ENCODE measurements at places on chromosomes 16 and 17.

GRCh38 chr16:78437352-78437968 lies 338.0 kb downstream of the WWOX start:
- peak; percentile 53 for DNase-seq

GRCh38 chr16:82761236-82761635 lies 134.5 kb downstream of the CDH13 start:
- DNase-seq = no peak

DNA sequence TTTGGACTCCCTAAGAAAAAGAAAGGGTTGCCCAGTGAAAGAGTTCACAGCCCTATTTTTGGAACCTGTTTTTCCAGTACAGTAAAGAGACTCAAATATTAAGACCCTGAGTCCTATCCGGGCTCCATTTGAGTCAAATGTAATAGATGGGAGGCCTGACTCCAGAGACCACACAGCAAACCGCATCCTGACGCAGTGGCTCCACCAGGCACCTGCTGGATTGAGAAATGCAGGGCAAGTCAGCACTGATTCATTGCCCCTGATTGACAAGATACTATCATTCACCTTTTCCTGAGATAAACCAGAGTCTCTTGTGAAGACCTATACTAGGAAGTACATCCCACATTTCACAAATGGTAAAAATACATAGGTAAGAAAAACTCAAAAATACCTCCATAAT lies 715.7 kb upstream of the SOX9 start:
- DNase-seq = no peak

DNA sequence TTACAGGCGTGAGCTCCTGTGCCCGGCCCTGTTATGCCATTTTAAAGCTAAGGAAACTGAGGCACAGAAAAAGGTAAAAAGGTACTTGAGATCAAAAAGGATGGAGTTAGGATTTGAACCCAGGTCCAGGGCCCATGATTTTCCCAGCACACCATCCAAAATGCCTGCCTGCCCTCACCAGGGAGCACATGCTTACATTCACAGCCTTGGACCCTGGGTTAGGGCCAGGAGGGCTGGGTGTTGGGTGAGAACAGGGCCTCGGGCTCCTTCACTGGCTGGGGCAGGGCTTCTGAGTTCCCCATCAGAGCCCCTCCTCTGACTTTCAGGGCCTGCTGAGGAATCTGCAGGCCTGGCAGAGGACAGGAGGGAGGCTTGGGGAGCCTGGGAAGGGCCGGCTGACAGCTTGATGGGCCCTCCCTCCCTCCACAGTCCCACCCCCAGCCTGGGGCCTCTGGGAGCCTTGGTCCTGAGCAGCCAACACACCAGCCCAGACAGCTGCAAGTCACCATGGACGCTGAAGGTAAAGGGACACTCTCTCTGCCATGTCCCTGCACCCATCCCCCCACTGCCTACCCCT lies at the start of gene QPRT:
Gene QPRT, plus strand, starts transcription at position 490 of the 577 bp plus-strand sequence. Its CDS starts 18 bp downstream, at position 508.
- peak; percentile 35 for DNase-seq

DNA sequence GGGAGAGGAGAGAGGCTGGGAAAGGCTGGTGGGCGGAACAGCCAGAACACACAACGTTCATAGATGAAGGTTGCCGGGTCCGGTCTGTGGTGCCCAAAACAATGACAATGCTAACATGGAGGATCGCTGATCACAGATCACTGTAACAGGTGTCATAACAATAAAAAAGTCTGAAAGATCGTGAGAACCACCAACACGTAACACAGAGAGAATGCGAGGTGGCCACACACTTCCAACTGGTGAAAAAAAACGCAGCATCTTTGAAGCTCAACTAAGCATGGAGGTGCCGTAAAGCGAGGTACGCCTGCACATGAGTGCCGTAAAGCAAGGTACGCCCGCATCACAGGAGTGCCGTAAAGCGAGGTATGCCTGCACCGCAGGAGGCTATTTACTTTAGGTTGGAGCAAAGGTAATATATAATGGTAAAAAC lies 42.3 kb downstream of the ABR start:
- no peak for DNase-seq

GRCh38 chr17:67613961-67614360 lies 103.8 kb upstream of the NOL11 start:
- no peak for DNase-seq

GRCh38 chr16:85141491-85142128 lies 29.3 kb upstream of the CIBAR2 start:
- no peak for DNase-seq

DNA sequence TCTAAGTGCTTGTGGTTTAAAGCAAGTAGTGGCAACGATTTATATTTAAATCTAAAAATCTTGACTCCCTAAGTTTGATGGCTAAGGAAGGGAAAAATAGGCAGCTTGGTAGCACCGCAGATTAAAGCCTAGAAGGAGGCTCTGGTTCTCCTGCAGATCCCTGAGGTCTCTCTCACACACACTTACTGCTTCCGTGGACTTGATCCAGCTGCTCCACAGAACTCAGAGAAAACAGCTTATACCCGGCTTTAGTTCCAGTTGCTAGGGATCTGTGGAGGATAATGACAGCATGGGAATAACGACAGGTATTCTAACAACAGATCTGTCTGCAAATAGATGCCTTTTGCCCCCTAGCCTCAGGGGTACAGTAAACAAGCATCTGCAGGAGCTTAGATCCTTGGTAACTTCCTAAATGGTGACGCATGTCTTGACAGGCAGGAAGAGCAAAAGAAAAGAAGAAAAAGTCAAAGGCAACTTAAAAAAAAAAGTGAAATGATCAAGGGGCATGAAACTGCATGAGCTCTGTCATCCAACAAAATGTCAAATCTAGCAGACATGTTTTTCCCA lies 4.5 kb downstream of the WIPI1 start:
- no peak for DNase-seq

GRCh38 chr17:42846594-42847280 lies 2.4 kb downstream of the AOC2 start:
- no peak for DNase-seq

GRCh38 chr16:53166099-53166498 lies 111.3 kb downstream of the CHD9 start:
- DNase-seq = no peak

DNA sequence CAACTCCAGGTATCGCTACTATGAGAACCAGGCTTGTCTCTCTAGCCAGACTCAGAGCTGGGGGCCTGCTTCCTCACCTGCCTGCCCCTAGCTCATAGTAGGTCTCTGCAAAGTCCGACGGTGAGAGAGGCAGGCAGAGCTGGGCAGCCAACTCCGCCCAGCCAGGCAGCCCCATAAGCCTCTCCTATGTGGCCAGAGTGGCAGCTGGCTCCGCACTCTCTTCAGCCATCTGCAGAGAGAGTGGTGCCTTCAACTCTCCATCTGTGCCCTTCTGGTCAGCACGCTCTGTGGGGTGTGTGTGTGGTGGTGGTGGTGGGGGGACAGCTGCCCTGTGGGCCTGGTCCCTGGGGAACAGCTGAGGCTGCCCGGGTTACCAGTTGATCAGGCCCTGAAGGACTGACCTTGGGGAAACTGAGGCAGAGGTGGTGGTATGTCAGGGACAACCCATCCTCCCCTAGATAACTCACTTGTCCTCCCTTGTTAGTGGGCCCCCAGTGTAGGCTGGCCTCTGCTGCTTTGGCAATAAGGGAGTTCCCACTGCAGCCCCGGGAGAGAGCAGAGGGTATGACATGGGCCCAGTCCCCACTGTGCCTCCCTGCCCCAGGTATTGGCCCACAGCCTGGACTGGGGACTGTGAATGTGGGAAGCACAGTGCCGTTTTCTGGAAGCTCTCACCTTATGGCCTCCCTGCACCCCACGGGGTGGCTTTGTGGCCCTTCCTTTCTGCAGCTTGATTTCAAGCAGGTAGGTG lies 1.8 kb upstream of the ADGRG1 start:
- DNase-seq = no peak

DNA sequence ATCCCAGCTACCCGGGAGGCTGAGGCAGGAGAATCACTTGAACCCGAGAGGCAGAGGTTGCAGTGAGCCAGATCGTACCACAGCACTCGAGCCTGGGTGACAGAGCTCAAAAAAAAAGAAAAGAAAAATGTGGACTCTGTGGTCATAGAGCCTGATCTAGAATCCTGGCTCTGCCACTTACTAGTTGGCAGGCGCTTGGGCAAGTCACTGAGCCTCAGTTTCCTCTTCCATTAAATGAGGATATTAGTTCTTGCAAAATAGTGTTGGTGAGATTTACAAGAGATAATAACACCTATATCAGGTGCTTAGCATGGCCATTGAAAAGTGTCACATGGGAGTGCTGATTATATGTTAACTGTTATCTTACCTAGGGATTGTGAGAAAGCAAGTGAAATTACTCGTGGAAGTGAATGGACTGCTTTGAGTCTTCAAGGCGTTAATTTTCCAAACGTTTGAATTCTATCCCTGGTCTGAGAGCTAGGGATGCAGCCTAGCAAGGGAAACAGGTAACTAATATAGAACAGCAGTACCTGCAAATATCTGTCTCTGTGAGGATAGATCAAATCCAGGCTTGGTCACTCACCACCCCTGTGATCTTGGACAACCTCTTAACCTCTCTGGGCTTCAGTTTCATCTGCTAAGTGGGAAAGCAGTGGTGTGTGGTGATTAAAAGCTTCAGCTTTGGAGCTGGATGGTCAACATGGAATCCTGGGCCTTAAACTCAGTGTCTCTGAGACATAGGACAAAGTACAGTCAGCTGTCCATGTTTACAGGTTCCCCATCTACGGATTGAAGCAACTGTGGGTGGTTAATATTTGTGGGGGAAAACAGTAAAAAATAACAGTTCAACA lies 953 bp upstream of the NSMCE1 start:
- DNase-seq = no peak

- DNase-seq = peak; percentile 75
These were observed 2.3 kb upstream of the NT5M start for GRCh38 chr17:17300624-17301568.

GRCh38 chr17:27499451-27500265 lies 43.4 kb downstream of the KSR1 start:
- no peak for DNase-seq

DNA sequence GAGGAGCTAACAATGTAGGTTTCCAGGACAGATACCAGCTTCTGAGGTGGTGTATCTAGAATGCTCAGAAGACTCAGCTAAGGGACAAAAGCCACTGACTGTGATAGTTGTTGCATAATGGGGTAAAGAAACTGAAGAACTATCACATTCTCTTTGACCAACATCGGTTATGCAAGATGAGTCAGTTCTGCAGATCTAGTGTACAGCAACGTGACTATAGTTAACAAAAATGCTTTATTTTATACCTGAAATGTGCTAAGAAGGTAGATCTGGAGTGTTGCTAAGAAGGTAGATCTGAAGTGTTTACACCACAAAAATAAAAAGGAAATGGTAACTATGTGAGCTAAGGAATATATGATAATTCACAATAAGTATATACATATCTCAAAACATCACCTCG lies 2.5 kb downstream of the KRTAP9-6 start:
- DNase-seq = no peak

GRCh38 chr17:65629234-65629690 lies 67.8 kb upstream of the AXIN2 start:
- DNase-seq = no peak

DNA sequence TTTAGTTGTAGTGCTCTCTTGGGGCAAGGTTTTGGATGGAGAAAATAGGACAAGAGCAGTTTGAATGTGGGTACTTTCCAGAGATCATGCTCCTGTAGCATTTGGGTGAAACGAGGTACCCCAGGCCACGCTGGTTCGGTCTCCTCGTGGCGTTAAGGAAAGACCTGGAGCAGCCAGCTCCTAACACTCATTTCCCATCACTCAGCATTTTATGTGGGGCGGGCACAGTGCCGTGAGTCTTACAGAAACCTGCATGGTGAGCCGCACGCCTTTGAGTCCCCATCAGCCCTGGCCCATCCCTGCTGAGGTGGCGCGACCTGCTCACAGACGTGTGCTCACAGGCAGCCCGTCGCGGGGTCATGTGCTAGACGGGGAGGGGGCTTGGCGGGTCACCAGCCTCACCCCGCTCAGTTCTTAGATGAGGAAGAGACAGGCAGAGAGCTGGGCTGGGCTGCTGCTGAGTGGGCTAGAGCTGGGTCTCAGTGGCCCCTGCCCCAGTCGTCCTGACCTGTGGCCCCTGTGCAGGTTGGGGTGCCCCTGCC lies 37.3 kb downstream of the TBCD start:
- no peak for DNase-seq

GRCh38 chr16:76487411-76488064 lies 210.3 kb downstream of the CNTNAP4 start:
- DNase-seq = no peak

- DNase-seq = no peak
These were observed 14.4 kb downstream of the CANT1 start for GRCh38 chr17:78995022-78995760.

DNA sequence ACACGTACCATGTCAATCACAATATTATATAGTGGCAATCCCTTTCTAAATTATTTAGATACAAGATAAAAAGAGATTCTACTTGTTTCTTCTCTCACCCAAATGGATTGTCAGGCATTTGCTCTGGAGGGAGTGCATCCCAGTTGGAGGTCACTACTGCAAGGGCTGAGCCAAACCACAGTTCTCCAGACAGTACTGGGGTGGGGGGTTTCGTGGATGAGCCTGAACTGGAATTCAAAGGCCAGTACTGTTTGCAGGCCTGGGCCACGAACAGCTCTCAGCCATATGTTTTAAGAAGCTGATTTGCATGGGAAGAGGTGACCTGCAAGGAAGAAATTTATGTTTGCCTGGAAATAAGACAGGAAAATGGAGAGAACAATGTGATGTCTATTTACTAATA lies 314.9 kb downstream of the PMP22 start:
- DNase-seq = no peak

DNA sequence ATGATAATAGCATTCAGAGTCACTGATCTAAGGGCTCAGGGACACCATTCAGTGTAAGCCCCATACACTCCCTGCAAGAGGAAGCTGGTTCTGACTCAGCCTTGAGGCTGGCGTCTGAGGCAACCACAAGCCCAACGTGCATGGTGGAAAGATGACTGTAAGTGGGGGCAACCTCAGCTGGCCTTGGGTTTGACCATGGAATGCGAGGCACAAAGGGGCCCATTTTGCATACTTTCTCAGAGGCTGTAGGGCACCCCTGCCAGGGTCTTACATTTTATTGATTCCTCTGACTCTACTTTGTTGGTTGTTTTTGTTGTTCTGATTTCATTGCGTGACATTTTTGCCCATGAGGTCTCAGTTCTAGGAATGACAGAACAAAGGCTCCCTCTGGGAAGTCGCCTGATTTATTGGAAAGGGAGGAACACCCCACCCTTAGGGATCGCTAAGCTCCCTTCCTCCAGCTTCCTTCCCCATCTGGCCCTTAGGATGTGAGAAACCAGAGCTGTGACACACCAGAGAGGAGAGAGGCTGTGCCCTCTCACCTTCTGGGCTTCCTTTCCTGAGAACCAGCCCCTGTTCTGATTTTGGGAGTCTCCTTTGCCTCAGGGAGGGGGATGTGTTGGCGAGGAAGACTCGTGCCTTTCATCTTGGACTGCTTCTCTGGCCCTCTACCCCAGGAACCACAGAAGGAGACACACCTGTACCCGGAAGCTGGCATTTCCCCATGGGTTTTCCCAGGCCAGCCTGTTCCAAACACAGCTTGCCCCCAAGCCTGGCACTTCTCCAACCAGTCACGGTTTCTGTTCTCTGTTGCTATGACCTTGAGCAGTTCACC lies 5.6 kb upstream of the CIITA start:
- DNase-seq = no peak

Measured in endothelial cell (in vitro differentiated cells).